NCI-H1417 (cell line): ENCODE measurements at places on chromosomes 2 and 18.

GRCh38 chr2:12734914-12735654 is 18.3 kb downstream of the TRIB2 start:
- DNase-seq = no peak

GRCh38 chr2:154623819-154624218 is 74.7 kb upstream of the KCNJ3 start:
- DNase-seq = peak; percentile 34

- DNase-seq = no peak
Observed at GRCh38 chr2:95315801-95316411, 18.8 kb downstream of the KCNIP3 start.

DNA sequence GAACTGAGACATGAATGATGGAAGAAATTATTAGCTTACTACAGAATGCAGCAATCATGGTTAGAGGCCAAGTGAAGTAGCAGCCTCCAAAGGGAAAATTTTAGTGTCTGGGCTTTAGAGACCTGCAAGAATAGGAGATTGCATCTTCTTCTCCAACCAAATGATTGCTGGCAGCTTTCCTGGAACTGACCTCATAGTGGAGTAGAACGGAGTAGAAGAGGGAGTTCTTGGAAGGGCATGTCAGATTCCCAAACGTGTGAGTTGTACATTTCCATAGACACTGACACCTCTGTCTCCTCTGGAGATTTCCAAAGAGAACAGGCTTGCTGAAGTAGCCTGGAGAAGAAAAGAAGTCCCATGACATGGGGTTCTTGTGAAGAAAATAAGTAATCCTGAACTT is 169.8 kb upstream of the ERBB4 start:
- DNase-seq = no peak

DNA sequence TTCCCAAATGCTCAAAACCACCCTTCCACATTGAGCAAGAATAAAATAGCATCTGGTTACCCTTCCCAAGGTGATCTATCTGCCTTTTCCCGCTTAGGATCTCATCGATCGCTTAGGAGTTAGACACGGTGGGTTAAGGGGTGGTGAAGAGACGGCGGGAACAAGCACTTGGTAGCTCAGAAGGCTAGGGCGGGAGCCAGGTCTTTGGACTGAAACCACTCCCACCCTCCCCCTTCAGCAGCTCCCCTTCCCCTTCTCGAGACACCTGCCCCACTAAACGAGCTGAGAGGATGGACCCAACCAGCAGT is 513 bp downstream of the THOC1 start:
- DNase-seq = peak; percentile 93

DNA sequence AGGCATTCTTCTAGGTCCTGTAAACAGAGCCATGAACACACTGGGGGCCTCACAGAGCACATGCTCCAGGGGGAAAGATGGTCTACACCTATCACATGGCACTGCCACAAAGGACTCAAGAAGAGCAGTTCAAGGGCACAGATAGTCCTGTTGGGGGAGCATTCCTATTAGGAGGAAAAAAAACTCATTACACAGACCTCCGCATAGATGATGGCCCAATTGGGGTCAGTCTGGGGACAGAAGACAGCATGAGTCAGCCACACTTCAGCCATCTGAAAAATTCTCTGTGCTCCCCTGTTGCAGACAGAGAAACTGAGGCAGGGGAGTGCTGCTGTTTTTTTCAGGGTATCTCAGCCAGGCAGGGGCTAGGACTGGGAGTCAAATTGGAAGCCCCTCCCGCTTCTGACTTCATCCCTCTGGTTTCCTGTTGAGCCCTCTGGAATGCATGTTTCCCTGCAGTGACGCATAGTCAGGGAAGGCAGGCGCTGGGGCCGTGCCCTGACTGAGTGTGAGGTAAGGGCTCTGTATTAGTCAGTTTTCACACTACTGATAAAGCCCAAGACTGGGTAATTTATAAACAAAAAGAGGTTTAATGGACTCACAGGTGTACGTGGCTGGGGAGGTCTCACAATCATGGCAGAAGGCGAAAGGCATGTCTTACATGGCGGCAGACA is 67.9 kb downstream of the RHOB start:
- no peak for DNase-seq

GRCh38 chr2:30217644-30218337 is 13.5 kb upstream of the LBH start:
- DNase-seq = peak; percentile 88

DNA sequence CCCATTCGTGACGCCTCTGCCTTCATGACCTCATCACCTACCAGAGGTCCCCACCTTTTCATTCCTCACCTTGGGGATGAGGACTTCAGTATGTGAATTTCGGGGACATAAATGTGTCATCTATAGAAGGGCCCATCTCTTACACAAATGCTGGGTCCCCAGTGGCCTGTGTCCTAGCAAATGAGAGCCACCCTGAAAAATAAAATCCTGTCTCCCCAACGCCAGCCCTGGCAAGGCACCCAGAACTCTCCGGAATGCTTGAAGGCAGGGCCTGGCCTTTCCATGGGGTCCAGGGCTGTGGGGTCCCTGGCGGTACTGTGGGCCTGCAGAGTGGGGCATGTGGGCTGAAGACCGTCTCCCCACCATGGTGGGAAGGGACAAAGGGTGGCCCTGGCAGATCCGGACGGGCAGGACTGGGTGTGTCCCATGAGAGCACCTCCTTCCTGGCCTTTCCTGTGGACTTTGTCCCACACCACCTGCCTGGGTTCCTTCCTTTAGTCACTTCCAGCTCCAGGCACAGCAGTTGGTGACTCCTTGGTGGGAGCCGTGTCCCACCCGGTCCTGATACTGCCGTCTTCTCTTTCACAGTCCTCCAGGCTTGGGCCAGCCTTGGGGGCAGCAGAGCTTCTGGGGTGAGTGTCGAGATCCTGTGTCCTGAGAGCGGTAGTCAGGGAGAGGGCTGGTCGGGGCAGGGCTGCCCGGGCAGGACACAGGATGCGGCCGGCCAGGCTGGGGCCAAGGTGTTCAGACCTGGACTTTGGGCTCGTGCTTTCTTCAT is 18.6 kb downstream of the CAPN10 start:
- DNase-seq = no peak

- DNase-seq = no peak
Observed at GRCh38 chr2:23713351-23713750, 213.6 kb downstream of the ATAD2B start.

GRCh38 chr2:190514676-190515075 is 19.8 kb downstream of the NEMP2 start:
- DNase-seq = no peak

GRCh38 chr2:214730800-214731407 is 78.6 kb downstream of the BARD1 start:
- no peak for DNase-seq

DNA sequence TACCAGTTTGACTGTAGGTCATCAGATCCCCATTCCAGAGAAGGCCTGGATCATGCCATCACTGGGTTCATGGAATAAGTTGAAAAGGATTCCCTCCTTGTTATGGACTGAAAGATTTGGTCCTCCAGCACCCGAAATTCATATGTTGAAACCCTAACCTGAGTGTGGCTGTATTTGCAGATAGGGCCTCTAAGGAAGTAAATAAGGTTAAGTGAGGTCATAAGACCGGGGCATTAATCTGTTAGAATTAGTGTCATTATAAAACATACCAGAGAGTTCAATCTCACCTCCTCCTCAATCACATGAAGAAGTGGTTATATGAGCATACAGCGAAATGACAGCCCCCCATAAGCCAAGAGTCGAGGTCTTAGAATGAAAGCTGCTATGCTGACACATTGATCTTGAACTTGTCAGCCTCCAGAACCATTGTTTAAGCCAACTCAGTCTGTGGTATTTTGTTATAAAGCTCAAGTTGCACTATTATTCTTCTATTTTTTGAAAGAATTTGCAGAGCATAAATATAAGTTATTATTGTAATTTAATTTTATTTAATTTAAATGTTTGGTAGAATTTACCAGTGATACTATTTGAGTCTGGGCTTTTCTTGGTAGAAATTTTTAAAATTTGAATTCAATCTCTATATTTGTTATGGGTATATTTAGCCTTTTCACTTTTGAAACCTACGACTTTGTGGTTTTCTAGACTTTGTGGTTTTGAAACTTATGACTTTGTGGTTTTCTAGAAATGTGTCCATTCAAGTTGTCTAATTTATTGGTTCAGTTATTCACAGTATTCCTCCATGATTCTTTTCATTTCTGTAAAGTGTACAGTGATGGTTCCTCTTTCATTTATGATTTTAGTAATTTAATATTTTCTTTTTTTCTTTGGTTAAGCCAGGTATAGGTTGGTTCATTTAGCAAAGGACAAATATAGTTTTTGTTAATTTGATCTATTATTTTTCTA is 1206.7 kb upstream of the CDH2 start:
- no peak for DNase-seq

GRCh38 chr2:205720451-205720902 is 38.2 kb downstream of the NRP2 start:
- DNase-seq = no peak

GRCh38 chr2:25419678-25420242 is 78.0 kb upstream of the DNMT3A start:
- DNase-seq = no peak

DNA sequence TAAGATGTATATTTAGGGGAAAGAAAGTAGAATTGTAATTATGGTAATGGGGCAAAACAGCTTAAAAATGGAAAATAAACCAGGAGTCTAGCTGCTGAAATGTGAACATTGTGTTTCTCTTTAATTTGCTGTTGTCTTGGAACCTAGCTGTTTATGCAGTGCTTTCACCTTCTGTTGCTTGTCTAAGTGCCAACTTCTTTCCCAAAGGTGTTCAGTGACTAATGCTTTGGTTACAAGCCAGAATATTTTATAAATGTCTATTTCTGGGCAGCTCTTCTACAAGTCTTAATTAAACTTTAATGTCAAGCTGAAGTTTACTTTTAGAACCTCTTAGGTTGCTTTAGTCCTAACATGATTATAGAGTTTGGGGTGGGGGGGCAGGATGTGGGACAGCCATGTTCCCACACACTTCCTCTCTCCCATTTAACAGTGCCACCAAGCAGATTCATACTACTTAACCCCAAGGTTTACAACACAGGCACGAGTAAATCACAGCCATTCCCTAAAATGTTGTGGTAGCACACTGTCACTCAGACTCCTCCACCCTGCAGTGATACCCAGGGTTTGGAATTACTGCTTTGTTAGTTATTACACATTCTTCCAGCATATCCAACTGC is 60.6 kb downstream of the ITGA4 start:
- DNase-seq = no peak

- no peak for DNase-seq
Observed at GRCh38 chr18:61183798-61184197, 149.4 kb upstream of the CDH20 start.

DNA sequence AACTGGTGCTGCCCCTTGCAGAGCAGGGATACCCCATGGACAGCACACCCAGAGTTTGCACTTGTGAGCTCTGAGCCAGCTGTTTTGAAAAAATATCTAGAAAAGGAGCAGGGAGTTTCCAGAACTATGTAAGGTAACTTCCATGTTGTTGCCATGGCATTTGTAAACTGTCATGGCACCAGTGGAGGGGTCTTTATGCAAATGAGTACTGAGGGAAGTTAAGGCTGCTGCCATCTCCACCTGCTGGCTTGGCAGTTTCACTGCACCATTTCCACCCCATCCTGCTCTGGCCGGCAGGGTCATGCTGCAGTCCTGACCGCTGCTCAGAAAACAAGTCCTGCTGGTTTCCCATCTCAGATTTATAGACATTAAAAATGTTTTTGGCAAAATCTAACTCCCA is 52.3 kb upstream of the SNTG2 start:
- no peak for DNase-seq

GRCh38 chr2:68643011-68643873 is at the start of gene PROKR1:
Gene PROKR1 (plus strand): TSS chr2:68643579. CDS start chr2:68645822, 2,243 bp downstream.
- DNase-seq = peak; percentile 85

GRCh38 chr2:42045352-42045751 is 2.5 kb upstream of the PKDCC start:
- no peak for DNase-seq

GRCh38 chr2:24993406-24994145 is 21.8 kb upstream of the DNAJC27 start:
- DNase-seq = peak; percentile 49

DNA sequence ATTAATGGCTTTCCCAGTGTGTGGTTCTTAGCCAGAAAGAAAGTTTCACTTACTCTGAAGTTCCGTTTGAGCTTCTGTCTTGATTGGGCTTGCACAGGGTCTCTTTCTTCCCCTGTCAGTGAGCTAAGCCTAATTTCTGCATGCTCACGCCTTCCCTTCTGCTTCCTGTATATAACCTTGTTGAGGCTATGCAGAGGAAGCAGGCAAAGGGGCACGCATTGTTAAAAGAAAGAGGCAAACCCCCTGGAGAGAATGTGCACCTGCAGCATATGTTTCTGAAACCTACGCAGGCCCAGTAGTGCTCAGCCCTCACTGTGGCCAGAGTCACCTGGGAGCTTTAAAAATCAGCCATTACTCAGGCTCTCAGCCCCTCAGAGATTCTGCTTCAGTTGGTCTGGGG is 14.5 kb upstream of the PLA2R1 start:
- DNase-seq = peak; percentile 10

DNA sequence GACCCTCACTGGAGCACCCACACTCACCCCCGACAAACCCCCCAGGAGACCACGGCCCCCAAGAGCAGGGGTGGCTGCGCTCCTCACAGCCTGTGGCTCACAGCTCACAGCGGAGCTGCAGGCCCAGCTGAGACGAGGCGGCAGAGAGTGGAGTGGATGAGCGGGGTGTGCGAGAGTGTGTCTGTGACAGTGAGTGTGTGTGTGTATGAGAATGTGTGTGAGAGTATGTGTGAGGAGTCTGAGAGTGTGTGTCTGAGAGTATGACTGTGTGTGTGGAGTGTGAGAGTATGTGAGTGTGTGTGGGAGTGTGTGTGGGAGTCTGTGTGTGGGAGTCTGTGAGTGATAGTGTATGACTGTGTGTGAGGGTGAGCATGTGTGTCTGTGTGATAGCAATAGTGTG is 55.3 kb upstream of the ID2 start:
- DNase-seq = no peak

DNA sequence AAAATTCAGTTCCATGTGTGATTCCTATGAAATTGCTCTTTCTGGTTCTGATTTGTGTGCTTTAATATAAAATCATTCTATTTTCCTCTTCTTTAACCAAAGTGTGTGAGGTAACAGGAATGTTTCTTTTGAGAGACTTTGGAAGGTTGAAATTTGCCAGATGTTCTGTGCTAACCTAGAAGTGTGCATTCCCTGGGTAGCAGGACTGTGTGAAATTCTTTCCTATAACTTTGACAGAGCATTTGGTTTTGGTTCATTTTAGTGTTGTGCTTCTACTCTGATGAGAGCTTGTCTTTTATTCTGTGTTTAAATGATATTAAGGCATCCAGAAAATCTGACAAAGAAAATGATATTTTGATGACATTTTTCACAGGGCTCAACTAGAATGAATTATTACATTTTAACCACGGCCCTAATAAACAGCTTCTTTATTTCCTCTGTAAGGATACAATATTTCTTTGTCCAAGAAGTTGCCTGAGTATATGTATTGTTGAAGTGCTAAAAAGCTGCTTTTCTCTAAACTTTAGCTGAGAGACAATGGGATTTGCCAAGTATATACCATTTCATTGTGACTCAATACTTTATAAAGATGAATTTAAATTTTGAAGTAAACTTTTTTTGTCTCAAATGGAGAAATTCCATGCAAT is 34.7 kb upstream of the DLX1 start:
- no peak for DNase-seq

DNA sequence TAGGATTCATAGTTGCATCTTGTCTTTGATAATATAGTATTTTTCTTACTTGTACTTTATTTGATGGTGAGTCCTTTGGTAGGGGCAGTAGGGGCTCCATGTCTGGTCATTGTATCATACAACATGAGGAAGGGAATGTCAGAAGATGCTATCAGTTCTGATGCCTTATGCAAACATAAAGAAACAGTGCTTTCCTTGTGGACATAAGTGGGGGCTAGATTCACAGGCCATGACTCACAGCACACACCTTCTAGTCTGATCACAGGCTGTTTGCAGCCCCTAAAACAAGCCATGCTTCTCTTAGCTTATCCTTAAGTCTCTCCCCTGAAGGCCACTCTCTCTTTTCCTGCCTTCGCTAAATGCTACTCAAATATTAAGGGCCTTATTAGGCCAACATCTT is 10.7 kb upstream of the SLC14A1 start:
- DNase-seq = no peak
